Endothelial cell of umbilical vein (primary cell): ENCODE measurements at places on chromosomes 2 and 18.

- DNase-seq: peak; percentile 64
Measured at GRCh38 chr2:102442967-102443828, 20.2 kb downstream of the IL18RAP start.

DNA sequence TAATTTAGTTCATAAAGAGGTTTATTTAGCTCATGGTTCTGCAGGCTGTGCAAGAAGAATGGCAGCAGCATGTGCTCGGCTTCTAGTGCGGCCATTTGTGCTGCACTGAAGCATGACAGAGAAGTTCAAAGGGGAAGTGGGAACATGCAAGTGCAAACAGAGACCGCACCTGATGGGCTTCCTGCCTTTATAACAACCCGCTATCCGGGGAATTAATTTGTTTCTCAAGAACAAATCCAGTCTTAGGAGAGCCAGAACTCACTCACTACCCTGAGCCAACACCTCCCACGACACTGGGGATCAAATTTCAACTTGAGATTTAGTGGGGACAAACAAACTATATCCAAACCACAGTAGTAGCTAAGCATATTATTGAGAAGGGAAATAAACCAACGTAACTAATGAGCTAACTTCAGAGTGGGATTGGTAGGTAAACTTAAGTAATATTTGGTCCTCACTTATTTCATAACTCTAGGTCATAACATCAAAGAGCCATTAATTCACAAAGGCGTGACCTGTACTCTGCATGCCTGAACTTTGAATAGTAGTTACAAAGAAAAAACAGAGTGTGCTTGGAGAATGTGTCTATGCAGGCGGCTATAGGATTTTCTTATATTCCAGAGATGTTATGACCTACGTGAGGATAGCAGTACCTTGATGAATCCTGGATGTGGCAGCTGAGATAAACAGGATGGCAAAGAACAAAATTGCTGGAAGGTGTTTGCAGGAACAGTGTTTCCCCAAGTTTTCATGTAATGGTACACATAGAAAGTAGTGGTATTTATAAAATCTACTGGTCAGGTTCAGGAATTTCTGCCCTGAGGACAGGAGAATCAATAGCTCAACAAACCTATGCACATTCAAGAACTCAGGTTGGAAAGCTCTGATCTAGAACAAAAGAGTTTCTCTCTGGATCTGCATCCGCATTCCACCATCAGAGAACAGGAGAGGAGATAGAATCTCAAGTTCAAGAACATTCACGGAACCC is 845.9 kb upstream of the ID2 start:
- DNase-seq: no peak

DNA sequence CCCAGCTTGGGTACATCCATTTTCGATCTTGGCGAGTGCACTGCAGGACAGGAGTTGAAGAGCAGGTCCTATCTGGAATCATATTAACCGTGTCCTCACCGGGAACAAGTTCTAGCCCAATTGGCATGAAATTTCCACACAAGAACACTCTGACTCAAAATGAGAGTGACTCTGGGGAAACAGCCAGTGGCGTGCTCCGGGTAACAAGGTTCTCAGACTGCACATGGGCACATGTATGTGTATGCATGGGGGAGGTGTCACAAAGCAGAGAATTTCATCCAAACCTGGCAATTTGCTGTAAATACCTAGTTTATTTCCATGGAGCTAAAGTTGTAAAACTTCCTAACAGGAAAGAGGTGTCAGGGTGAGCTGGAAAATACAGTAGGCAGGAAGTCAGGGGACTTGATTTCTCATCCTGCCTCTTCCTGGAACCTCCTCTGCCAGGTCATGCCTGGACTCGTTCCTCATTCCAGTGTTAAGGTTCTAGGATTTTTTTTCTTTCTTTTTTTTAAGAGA is 1.7 kb downstream of the TUBB6 start:
- DNase-seq: peak; percentile 68

DNA sequence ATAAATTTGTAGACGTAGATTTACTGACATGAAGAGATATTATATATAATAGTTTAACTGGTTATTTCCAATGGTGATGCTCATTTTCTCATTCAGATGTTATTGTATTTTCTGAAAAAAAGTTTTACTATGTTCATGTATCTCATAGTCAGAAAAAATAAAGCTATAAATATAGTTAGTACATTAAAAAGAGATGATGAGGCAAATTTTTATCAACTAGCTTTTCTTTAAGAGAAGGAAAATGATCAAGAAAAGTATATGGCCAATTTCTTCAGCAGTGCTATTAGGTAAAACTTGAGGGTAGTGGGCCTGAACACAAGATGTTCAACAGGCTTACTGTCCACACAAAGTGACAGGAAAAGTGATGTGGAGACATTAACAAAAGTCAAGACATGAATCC is 11.7 kb downstream of the TTC21B start:
- no peak for DNase-seq

DNA sequence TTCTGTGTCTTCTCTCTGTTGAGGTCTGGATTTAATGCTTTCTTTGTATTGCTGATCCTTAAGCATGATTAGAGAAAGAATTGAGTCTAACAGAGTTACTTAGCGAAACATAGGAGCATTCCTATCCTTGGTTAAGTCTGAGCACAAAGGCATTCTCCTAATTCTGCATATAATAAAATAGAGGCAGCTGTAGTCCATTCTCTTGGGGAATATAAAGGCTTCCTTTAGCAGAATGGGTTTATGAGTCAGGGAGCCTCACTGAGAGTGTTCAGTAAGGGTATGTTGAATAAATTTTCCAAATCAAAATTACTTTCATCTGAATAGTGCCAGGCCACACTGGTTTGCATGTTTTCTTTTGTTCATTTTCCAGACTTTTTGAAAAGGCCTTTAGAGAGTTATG is 101.5 kb downstream of the GALNT1 start:
- DNase-seq: no peak

- peak; percentile 61 for DNase-seq
Measured at GRCh38 chr2:99975386-99975785, 167.0 kb downstream of the AFF3 start.

DNA sequence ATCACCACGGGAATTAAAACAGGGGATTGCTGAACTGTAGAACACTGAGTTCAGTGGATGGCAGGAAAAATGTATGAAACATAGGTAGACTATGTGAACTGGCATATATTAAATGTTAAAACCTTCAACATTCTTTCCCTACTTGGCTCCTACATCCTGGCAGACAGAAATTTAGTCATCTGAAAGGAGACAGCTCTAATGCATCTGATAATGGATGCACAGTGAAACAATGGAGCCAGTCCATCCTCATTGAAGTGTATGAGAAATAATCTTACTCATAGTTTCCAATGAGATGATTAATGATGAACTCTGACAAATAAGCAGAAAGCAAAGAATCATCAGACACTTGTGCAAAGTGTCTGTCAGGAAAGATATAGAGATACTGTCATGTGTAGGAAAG is 1629.7 kb upstream of the TMEFF2 start:
- peak; percentile 70 for DNase-seq

DNA sequence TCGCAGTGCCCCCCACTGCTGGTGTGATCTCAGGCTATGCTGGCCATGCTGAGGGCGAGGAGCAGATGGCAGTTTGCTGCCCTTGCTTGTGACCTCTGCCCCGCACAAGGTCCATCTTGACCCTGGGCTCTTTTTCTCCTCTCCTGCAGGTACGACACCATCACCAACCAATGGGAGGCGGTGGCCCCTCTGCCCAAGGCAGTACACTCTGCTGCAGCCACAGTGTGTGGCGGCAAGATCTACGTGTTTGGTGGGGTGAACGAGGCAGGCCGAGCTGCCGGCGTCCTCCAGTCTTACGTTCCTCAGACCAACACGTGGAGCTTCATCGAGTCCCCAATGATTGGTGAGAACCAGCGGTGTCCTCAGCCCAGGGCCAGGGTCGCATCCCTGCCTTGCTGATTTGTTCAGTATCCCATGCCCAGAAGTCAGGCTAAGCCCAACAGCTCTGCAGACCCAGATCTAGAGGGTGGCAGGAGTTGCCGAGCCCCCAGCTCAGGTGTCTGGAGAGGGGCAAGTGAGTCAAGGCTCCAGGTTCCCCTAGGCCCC is 223.8 kb downstream of the ATAD2B start:
- no peak for DNase-seq
